ENCODE measurements at places on chromosomes 7 and 10.

GRCh38 chr10:81065474-81065873 is 527.8 kb downstream of the SH2D4B start:
- no peak for DNase-seq

GRCh38 chr10:83680470-83680891 is 458.8 kb upstream of the GHITM start:
- no peak for DNase-seq

DNA sequence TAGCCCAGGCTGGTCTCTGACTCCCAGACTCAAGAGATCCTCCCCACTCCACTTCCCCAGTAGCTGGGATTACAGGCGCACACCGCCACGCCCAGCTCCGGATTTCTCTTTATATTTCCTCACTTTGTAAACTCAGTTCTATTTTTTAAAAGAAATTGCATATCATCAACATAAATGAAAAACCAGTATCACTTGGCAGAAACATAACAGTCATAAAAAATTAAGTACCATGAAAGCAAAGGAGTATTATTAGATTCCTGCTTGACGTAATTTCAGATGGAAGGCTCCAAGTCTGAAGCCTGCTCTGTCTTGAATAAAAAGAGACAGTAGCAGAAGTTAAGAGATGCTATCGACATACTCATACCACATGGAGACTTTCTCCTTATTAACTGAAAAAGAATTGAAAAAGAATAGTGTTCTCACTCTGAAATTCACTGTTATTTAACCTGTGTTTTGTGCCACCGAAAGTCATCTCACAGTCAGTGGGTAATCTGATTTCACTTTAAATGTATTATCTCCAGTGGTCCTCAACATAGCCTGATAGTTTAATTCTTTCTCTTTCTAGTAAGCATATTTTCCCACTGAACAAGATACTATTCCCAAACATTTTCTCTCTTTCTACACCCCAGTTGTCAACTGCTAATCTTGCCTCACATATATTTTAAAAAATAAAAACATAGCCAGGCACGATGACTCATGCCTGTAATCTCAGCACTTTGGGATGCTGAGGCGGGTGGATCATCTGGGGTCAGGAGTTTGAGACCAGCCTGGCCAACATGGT is 40.3 kb upstream of the ADRB1 start:
- DNase-seq = no peak

DNA sequence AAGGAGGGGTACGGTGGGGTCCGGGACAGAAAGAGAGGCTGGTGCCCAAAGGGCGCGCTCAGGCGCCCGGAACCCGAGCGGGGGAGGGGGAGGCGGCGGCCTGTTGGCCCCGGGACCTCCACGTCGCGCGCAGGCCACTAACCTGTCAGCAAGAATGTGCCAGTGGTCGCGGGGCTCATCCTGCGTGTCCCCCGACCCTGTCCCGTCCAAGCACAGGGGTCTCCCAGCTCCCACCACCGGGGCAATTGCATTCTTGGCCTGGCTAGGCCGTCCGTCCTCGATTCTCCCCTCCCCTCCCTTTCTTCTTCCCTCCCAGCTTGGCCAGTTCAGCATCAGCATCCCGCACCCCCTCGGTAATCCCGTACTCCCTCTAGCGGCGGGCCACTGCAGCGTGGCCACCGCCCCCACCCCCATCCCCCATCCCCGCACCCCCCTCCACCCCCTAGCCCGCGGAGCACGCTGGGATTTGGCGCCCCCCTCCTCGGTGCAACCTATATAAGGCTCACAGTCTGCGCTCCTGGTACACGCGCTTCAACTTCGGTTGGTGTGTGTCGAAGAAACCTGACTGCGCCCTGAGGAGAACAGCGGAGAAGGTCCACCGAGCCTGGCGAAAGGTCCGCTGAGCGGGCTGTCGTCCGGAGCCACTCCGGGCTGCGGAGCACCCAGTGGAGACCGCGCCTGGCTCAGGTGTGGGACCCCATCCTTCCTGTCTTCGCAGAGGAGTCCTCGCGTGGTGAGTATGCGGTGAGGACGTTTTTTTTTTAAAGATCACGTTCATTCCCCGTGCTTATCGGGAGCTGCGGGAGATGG is at the start of gene SGCE:
TSS of gene SGCE (minus strand) at position 286 of the 810 bp plus-strand sequence. CDS start at position 251, 35 bp downstream.
- no peak for DNase-seq

GRCh38 chr7:64602518-64602917 is 39.6 kb upstream of the ZNF680 start:
- no peak for DNase-seq

DNA sequence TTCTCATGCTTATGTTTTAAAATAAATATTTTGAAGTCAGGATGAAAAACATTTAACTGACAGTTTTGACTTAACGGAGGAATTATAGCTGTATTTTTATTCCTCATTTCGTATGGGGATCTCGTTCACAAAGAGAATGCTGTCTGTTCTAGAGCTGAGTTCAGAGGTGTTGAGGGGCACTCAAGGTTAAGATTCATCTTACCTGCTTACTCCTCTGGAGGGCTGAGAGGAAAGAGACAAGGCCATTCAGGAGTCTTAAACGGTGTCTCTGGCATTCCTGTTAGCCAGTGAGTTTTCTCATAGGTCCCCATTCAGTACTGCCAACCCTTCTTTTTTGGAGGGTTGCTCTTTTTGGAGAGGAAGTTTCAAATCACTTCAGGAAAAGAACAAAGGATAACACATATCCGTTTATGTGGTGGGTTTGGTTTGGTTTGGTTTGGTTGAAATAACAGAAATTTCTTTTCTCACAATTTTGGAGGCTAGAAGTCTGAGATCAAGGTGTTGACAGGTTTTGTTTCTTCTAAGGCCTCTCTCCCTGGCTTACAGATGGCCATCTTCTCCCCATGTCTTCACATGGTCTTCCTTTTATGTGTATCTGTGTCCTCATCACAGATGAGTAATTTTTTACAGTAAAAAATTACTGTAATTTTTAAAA is 23.1 kb downstream of the CALHM2 start:
- DNase-seq = no peak

DNA sequence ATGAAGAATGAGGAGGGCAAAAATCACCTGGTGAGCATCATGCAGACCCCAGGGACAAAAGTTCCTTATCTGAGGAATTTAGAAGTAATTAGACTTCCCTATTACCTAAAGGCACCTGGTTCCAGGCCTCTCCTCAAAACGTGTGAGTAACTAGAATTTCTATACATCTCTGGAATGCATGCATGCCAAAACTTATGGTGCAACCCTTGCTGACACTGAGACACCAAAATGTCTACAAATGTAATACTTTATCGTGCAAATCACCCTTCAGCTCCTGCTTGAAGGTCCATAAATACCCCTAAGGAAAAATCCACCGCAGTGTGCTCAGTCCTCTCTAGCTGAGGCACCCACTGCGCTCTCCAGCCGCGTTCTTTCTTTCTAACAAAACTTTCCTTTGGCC is 84.2 kb downstream of the PAXIP1 start:
- DNase-seq = no peak

GRCh38 chr10:87750817-87751216 is 67.2 kb downstream of the ATAD1 start:
- no peak for DNase-seq

- DNase-seq = no peak
Observed at GRCh38 chr7:22356701-22357310, at the start of gene RAPGEF5. Gene RAPGEF5, minus strand, starts transcription at chr7:22357154. Its CDS starts 94 bp downstream, at chr7:22357060.

GRCh38 chr10:122380703-122381102 is 6.2 kb downstream of the PLEKHA1 start:
- DNase-seq = no peak

DNA sequence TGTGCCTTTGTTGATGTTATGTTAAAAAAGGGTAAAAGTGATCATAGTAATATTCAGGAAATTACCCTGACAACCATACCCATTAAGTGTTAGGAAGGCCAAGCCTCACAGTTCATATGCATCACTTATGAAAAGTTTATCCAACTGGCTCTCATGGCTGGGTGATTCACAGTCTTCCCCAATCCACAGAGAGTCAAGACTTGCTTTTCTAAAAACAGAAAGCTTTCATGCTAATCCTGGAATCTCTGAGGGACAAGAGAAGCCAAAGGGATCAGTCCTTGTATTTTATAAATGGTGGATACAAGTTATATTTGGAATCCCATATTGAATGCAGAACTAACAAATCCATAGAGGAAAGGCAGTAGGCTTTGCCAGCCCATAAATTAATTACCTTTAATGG is 218.3 kb downstream of the JAZF1 start:
- no peak for DNase-seq

DNA sequence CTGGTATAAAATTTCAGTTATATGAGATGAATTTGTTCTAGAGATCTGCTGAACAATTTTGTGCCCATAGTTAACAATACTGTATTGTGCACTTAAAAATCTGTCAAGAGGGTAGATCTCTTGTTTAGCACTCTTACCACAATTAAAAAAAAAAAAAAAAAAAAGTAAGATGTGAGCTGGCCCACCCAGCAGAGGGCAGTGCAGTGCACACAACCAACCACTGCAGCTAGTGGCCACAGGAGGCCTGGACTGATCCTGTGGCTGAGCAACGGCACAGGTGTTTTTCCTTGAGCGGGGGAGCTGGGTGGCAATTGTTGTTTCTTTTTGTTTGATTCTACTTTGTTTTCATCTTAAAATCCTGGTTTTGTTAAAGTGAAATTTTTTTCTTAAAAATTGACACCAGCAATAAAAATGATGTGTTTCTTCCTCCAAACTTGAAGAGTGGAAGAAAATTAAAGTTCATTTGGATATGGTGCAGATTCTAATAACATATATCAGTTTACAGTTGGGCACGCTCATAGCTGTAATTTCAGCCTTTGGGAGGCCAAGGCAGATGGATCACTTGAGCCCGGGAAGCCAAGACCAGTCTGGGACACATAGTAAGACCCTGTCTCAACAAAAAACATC is 171.1 kb upstream of the TBX20 start:
- DNase-seq = no peak

GRCh38 chr10:129679207-129679606 is 212.2 kb downstream of the MGMT start:
- DNase-seq = no peak

GRCh38 chr10:92937876-92938275 is 89.6 kb downstream of the EXOC6 start:
- no peak for DNase-seq

DNA sequence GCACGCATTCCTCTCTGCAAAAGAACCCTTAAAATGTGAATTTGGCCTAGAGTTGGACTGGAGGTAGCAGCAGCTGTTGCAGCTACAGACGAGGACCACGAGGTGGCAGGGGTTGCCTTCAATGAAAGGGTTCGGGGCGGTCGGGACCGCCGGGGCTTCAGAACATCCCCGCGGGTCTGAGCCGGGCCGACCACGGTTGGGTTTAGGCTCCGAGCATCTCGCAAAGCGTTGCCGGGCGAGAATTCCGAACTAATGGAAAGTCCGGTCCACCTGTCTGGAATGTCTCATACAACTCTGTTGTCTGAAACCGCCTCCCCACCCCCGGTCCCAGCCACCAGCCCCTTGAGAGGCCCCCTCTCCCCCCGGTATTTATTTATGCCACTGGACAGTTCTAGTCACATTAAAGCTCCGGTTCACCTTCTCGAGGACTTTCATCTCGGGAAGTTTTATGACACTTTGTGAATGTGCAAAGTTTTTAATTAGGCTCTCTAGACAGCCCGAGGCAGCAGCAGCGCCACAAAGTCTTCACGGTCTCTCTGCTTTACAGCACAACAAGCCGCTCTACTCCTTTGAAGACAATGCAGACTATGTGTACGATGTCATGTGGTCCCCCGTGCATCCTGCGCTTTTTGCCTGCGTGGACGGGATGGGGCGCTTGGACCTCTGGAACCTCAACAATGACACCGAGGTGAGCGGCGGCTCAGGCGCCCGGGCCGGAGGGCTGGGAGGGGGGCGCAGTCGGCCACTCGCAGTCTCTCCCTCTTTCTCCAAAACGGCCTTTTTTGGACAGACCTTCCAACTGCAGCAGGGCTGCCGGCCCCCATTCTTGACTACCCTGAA is 246.2 kb downstream of the SLC25A13 start:
- no peak for DNase-seq

- no peak for DNase-seq
Observed at GRCh38 chr10:73910764-73911552, at the start of gene PLAU. Gene PLAU, plus strand, starts transcription at chr10:73911132. Its CDS starts 424 bp downstream, at chr10:73911556.

- DNase-seq = no peak
Observed at GRCh38 chr10:122349758-122350369, 24.6 kb upstream of the PLEKHA1 start.

GRCh38 chr7:99030951-99031350 is 113.0 kb downstream of the SMURF1 start:
- DNase-seq = no peak

DNA sequence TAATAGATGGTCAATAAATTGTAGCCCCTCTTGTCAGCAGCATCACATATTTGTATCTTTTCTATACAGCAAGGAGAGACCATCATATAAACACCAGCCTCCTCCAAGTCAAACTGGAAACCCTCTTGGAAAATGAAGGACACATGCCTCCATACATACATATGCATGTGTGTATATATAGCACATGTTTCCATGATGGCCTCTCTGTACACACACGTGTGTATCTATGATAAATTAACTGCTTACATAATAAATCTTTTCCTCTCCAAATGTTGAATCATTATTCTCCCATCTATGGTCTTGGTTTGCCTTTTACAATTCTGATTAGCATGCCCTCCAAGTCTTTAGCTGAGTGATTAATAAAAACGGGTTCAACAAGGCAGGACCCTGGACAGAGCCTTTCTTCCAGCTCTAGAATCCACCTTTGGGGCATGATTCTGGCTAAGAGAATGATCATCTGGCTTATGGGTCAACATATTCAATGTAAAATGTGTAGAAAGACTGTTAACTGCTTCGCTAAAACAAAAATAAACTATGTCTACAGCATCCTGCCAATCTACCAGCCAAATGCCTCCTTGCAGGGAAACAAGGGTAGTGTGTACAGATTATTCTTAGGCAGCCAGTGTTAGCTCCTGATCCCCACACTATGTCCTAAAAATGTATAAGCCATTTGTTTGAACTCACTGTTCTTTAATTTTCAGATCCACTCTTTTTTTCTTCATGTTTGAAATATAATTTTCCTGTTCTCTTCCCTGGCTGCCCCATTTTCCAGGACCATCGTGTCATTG is 70.0 kb downstream of the CRTAC1 start:
- DNase-seq = no peak

GRCh38 chr10:70828923-70829322 is 13.2 kb downstream of the SGPL1 start:
- DNase-seq = no peak

DNA sequence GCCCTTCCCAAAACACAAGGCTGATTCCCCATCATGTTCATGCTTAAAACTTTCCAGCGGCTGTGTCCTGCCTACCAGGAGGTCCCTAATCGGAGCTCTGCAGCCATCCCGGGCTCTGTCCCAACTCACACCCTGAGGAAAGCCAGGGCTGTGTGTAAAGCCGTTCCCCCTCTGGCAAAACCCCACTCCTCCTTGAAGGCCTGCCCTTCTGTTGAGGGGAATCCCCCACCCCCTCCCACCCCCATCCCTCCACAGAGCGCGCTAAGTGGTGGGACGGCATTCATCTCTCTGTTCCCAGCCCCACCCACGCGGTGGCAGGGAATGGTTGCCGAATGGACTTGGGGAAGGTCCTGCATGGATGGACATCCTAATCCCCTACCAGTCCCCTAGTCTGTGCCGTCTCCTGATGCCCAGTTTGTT is 667 bp upstream of the TMEM120A start:
- DNase-seq = no peak
